Stimulated activated CD4-positive, alpha-beta T cell treated with anti-CD3 and anti-CD28 coated beads, Interleukin-4, amount 100 ng/mL, for 1 hour (primary cell): ENCODE measurements at places on chromosomes 2 and 18.
A peak's percentile ranks its signal among the peaks of the same experiment; 100 is the strongest.

DNA sequence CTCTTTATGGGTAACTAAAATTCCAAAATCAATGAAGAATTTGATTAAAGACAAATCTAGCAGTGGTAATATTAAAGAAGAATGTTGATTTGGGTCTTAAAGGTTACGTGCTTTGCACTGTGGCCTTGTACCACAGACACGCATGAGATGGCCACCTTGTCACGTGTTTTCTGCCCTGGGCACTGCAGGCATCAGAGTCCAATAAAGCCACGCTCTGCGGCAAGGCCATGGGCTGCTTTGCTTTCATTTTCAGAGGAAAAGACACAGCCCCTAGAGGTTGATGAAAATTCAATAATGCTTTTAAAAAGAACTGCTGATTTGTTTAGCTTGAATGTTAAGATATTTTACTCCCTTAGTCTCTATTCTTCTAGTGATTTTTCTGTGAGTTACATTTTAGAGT is 30.4 kb downstream of the AOX1 start:
- no peak for DNase-seq

GRCh38 chr2:41905597-41906337 is 142.1 kb upstream of the PKDCC start:
- no peak for DNase-seq

DNA sequence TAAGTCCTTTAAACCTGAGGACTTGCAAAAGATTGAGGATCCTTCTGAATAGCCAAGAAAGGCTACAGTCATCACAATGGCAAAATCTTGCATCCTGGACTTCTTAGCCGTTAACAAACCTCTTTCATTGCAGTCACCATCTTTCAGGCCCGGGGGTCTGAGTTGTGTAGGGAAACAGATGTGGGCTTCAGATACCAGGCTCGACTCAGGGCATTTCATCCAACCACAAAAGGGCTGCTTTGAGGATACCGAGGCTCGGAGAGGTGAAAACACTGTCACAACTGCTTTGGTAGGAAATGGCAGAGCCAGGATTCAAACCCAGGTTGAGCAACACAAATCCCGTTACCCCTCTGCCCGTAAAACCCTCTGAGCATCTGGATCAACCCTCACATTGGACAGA is 147.4 kb downstream of the TFCP2L1 start:
- DNase-seq = no peak

DNA sequence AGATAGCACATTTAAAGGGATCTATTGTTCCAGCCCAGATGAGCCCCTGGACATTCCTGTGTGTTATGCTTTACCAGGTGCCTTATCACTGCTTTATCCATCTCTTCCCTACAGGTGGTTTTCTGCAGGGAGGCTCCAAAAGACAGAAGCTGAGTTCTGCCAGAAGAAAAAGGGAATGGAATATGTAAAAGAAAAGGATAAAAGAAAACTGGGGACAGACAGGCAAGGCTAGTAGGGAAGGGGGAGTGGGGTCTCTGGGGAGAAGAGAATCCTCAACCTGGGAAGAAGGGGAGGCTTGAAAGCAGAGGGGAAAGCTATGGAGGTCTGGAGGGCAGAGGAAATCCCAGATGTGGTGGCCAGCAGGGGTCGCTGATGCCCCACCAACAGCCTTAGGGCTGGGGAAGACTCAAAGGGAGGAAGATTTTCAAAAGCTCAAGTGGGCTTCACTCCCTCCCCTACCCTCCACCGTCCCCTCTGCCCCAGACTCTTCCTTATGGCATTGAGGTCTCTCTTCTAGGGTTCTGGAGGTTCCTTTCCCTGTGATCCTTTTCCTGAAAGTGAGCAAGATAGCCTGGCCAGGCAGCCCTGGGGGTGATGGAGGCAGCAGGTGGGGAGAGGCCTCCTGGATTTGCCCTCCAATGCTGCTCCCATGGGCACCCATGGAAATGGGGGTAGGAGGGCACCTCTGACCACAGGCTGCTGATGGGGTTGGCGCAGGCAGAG is 178.1 kb upstream of the PKDCC start:
- DNase-seq = peak; percentile 73

DNA sequence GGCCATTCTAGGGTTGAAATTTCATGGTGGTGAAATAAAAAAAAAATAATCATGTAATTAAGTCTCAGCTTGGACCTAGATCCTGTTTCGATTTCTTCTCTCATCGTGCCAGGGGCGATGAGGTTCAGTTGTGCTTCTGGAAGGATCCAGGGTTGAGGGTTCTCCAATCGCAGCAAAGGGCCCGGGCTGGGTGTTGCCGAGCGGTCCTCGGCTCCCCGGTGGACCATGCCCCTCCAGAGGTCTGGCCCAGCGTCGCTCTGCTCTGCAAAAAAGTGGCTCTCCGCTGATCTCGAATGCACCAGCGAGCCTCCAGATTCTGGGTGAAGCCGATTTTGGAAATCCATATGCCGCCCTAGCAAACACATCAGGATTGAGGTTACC is 39.0 kb downstream of the EN1 start:
- DNase-seq = no peak

DNA sequence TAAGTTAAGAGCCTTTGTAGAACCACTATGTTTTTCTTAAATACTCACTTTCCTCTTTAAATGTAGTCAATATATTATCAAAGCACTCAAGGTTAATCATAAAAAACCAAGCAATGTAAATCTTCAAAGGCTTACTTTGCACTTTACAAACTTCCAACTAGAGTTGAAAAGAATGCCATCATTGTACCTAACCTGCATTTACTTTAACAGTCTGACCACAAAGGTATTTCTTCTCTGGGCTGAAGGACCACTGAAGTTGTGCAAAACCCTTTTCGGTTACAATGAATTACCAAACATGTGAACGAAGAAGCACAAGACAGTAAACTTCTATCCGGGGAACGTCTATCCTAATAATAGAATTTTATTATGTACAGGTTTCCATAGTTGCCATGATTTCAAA is 3.0 kb downstream of the HNRNPLL start:
- DNase-seq = no peak

DNA sequence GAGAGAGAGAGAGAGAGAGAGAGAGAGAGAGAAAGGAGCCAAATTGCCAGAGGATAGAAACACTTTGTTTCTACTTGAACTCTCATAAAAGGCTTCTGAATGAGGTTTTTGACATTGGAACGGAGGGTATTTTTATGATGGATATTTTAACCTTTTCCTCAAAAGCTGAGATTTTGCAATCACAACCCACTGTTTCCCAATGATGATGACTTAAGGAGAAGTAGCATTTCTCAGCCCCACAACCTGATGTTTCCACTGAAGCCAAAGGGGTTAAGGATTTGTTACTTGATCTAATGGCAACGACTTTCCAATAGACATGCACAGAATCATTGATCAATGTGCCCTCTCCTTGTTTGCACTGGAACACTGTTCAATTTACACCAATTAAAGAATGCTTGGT is 67.1 kb upstream of the POU3F3 start:
- no peak for DNase-seq

DNA sequence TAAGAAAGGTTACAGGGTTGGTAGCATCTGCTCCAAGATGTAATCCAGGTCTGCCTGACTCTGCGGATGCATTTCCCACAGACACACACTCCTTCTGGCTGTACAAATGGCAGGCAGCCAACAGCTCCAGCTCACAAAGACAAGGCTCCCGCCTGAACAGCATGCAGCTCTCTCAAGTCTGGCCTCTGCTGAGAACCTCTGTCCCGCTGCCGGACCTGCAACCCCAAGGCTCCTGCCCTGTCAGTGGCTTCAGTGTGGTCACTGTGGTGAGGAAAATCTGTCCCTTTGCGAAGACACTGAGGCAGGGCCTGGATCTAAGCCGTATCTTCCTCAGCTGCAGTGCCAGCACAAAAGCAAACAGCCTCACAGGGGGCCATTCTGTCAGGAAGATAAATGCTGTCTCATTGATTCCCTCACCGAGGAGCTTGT is 469.3 kb upstream of the MEX3C start:
- DNase-seq = no peak

DNA sequence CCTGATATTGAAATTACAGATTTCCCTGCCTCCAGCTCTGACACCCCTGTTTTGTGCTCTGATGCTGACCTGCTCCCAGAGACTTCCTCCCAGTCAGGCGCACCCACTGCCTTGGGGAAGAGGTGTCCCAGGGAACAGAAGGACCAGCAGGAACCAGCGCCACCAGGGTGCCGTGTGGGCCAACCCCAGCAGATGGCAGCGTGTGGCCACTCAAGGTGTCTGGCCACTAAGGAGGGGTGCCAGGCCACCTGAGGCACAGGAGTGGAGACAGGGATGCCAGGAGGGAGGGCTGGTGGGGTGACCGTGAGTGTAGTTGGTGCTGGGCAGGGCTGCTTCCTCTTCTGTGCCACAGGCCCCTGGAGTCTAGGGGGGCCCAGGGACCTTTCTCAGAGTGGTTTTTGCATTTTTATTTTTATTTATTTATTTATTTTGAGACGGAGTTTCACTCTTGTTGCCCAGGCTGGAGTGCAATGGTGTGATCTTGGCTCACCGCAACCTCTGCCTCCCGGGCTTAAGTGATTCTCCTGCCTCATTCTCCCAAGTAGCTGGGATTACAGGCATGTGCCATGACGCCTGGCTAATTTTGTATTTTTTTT is 56.0 kb downstream of the TEX44 start:
- peak; percentile 62 for DNase-seq

GRCh38 chr18:58867281-58867961 is 2.7 kb downstream of the ZNF532 start:
- no peak for DNase-seq

DNA sequence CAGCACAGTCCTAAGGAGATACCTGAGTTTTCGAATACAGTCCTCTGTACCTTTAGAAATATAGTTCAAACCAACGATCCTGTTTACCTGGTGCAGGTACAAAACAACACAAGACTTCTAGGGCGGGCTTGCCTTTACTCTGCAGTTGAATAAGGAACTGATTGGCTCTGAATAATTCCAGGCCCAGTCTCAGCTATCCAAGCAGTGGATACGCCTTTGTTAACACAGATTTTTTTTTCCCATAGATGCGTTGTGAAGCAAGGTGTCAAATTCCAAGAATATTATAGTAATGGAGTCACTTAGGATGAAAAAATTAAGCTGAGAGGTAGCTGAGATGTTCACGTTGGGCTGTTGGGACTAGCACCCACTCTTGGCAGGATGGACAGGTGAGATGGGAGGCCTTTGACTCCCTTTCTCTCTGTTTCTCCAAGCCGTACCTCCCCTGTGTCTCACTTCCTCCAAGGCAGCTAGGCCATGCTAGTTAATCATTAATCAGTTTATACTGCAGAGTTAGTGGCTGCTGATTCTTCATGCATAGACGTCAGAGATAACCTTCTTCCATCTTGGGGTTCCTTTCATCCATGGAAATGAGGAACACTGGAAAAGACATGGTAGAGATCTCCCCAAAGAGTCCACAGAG is 380.8 kb upstream of the ACVR2A start:
- DNase-seq = no peak

DNA sequence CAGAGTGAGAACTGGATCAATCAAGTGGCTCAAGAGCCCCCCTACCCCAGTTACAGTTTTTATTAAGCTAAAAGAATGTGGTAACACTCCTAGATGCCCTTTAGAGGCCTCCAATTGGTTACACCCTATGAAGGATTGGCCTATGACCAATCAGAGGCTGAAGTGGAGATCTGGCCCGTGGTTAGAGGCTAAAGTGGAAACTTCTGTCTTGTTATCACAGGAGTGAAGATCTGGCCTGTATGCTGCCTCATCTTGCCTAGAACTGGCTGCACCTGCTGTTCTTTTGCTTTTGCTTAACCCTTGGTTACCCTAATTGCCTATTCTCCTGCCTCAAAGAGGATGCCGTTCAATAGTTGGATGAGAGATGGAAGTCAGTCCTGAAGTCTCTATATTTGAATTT is 100.1 kb upstream of the MAP2 start:
- DNase-seq = no peak
